ENCODE measurements at places on chromosomes 7 and 10.

- no peak for DNase-seq
These were observed 843 bp upstream of the PLPP4 start for GRCh38 chr10:120456143-120456625.

DNA sequence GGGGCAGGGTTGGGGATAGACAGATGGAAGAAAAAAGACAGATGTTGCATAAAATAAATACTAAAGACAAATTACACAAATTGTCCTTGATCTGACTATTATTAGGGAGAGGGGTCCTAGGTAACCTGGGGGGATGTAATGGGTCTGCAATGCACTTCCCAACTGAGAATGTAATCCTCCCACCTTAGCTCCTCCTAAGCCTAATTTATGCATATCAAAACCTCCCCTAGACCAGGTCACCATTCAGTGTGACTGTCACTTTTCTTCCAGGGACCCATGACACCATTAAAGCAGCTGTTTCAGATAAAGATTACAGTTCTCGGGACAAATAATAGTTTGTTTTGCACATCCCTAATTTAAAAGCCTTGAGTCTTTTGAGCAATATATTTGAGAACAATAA lies 133.9 kb upstream of the FEZF1 start:
- DNase-seq: no peak

GRCh38 chr7:133434246-133434865 lies 181.5 kb downstream of the EXOC4 start:
- DNase-seq: no peak

- no peak for DNase-seq
These were observed 80.0 kb downstream of the LHFPL3 start for GRCh38 chr7:104408371-104408770.
